ENCODE measurements at places on chromosomes 13 and 19.

- no peak for DNase-seq
Measured at GRCh38 chr13:51945149-51945548, 66.1 kb downstream of the ATP7B start.

DNA sequence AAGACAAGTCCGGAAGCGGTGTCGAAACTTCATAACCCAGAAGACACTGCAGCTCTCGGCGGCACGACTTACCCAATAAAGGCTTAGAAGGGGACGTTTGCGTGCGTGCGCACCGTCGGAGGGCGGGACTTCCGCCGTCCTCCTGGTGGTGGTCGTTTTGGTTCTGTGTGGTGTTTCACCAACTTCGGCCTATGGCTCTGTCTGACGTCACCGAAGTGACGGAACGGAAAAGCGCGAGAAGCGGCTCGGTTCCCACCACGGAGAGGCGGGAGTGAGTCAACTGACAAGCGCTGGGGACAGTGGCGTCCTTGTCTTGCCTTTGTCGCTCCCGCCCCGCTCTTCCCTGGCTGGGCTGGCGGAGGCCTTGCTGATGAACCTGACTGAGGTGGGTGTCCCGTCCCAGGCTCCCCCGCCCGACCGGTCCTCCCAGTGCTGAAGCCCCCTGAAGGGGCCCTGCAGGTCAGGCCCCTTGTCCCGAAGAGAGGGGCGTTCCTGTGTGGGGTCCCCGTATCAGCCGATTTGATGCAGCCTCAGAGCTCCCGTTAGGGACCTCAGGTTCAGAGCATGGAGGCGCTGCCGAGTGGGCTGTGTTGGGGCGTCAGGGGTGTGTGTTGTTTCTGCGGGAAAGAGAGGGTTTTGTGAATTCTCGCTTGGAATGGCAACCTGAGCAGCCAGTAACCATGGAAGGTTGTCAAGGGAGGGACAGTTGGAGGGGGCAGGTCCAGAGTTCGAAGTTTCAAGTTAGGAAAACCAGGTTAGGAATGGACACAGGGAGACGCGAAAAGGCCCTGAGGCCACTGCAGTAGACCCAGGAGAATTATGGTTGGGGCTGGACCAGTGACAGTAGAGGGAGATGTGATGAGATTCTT is at the start of gene ZNF548:
Gene ZNF548 (plus strand): TSS at position 125 of the 869 bp plus-strand sequence. CDS start 246 bp downstream, at position 371.
- DNase-seq: peak; percentile 98

GRCh38 chr13:108426893-108427292 is 157.4 kb downstream of the TNFSF13B start:
- DNase-seq: no peak

GRCh38 chr19:5968431-5969373 is 9.2 kb downstream of the RANBP3 start:
- no peak for DNase-seq

- DNase-seq: no peak
Measured at GRCh38 chr13:110449219-110450015, 112.1 kb downstream of the RAB20 start.

DNA sequence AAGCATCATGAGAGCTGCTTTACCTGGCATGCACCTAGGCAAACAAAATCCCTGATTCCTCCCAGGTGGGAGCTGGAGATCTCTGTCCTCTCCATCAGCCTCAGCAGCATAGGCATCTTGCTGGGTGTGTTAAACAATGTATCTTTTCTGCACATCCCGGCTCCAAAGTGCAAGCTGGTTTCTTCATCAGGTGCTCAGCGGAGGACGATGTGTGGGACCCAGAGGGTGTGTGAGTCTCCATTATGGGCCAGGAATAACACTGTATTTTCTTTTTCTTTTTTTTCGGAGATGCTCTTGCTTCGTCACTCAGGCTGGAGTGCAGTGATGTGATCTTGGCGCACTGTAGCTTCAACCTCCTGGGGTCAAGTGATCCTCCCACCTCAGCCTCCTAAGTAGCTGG is 9.9 kb downstream of the CNFN start:
- DNase-seq: no peak

- no peak for DNase-seq
Measured at GRCh38 chr13:46071590-46072249, 19.2 kb upstream of the ZC3H13 start.

DNA sequence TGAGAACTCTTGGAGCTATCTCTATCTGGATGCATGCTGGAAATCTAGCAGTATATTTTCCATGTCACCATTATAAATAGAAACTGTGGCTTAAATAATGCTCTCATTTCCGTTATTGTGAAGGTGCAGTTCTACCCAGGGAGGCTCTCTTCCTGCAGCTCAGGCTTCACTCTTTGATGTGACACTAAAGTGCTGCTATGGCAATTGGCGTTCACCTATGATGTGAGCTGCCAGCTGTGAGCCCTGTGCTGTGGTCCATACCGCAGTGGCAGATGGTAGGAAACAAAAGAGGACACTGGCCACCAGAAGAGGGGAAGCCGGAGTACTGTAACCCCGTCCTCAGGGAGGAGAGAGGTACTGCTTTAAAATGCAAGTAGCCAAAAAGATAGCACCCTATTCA is 40.6 kb upstream of the ZNF681 start:
- no peak for DNase-seq

GRCh38 chr19:35565016-35565856 is 1.8 kb upstream of the ATP4A start:
- DNase-seq: no peak

- no peak for DNase-seq
Measured at GRCh38 chr13:97435323-97435722, 1.4 kb downstream of the RAP2A start.

- DNase-seq: no peak
Measured at GRCh38 chr19:42552086-42553065, 24.1 kb upstream of the CEACAM1 start.

DNA sequence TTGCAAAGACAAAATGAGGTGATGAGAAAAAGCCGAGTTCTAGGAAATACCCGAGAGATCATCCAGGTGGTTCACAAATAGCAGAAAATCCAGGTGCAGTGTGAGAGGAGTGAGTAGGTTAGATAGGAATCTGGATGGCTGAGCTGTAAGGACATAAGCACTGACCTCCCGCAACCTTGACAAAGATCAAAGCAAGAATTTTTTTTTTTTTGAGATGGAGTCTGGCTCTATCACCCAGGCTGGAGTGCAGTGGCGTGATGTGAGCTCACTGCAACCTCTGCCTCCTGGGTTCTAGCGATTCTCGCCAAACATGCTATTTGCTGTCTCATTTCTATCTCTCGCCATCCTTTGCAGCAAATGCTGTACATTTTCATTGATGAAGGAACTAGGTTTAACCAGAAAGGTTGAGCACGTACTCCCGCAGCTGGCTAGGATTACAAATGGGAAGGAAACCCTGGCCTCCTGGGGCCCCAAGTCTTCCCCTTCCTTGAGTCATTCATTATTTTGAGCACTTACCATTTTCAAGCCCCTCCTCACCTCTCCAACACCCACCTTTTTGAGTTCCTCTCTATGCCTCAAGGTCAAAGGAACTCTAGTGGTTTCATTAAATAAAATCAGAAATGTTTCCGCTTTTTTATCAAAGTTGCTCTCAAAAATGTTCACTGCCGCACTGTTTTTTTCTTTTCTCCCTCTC is 38.8 kb downstream of the NLRP12 start:
- no peak for DNase-seq

- DNase-seq: no peak
Measured at GRCh38 chr19:58579473-58580142, 6.5 kb upstream of the MZF1 start.

DNA sequence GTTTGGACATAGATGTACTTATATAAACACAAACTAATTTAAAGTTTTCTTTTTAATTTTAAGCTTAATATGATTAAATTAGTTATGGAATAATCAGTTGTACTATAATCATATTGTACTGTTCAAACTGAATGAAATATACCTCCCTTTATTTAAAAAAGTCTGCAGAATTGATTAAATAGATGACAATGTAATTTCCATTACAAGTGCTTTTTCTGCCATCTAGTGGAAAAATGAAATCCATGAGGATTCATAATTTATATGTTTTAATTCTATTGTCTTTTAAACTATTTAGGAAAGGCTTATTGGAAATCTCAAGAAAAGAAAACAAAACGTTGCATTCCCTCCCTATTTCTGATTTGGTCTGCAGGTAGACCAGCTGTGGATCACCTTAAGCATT is 30.9 kb downstream of the MZT1 start:
- DNase-seq: no peak

DNA sequence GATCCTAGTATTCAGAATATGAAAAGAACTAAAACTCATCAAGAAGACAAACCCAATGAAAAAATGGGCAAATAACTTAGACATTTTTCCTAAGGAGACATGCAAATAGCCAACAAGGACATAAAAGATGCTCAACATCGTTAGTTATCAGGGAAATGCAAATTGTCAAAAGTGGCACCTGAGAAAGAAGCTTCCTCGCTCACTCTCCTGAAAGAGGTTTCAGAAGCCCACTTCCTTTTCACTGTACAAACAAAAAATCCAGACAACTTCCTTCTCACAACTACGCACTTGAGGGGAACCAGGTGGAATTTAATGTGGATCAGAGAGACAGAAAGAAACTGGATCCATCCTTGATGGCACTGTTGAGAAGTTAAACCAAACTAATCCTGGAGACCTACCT is 41.5 kb downstream of the KLF12 start:
- no peak for DNase-seq

DNA sequence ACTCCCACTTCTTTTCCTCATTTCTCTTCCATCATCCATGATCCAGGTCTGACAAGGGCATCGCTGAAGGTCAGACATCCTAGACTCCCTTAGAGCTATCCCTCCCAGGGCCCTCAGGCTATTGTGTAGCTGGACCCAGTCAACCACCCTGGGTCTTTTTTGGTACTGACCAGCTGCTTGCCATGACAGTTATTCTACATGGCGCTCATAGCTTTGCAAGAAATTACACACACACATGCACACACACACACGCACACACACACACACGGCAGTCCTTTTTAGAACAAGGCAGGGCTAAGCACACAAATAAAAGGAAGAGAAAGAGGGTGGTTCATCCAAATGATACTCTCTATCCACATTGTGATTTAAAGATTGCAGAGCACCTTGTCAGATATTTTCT is 18.3 kb downstream of the SIAH3 start:
- DNase-seq: no peak

DNA sequence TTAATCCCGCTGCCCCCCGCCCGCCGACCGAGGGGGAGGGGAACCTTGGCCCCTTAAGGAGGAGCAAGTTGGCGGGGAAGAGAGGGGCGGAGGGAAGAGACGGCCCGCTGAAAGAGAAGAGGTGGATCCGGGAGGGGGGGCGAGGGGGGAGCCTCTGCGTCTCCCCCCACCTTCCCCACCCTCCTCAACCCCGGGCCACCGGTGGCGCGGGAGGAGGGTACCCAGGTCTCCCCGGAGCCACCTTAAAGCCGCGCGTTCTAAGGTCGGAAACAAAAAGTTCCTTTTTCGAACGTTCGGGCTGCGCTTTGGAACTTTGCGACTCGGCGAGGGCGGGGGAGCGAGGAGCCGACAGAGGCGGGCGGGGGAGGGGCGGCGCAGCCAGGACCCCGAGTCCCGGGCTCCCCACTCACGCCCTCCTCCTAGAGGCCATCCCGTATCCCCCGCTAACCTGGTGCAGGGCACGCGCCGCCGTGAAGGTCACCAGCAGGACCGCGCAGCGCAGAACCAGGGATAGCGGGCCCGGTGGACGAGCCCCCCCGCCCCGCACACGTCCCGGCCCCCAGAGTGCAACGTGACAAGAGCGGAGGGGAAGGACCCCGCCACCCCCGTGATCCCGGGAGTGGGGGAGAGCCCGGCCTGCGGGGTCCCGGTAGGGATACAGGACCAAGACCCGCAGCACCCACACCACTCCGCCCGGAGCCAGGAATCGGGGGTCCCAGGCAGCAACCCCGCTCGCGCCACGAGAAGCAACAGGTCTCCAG is 659 bp downstream of the ERF start:
- peak; percentile 89 for DNase-seq

DNA sequence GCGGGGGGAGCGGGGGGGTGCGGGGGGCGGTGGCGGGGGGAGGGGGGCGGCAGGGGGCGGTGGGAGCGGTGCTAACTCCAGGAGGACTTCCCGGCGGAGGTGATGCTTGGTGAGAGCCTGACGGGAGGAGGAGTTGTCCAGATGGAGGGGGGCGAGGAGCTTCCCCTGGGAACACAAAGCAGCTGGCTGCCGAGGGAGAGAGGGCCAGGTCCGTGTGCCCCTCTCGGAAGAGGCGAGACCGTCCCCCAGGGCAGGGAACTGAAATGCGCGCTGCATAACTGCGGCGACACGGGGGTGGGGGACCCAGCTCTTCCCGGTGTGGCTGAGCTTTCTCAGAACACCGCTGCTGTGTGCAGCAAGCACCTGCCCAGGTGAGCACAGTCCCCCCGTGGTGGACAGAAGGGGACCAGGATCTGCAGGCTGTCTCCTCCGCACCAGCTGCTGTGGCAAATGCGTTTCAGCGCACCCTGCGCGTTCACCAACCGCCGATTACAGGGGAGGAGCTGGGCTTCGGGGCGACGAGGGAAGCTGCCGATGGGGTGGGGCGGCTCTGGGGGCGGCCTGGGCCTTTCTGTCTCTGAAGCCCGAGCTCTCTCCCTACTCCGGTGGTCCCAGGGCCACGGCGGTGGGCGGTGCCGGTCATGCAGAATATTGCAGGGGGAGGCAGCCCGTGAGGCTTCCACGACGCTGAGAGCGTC is 54.7 kb upstream of the F7 start:
- no peak for DNase-seq

GRCh38 chr13:94411747-94412146 is 67.7 kb downstream of the DCT start:
- DNase-seq: no peak

DNA sequence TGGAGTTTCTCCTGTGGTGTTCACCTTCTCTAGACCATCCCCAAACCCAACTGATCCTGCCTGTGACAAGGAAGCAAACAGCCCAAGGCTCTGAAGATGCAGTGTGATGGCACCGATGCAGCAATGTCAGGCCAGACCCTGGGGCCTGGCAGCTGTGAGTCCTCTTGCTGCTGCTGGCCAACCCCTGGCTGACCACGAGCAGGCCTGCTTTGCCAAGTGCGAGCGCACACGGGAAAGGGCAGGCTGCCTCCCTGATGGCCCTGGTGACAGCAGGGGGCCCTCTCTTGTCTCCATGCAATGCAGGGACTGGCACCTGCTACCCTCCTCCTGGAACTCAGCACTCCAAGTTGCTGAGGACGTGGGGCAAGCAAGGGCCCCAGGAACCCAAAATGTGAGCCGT is 5.4 kb upstream of the VSTM2B start:
- DNase-seq: no peak

GRCh38 chr19:53195265-53195903 is 2.2 kb upstream of the ZNF665 start:
- peak; percentile 81 for DNase-seq

DNA sequence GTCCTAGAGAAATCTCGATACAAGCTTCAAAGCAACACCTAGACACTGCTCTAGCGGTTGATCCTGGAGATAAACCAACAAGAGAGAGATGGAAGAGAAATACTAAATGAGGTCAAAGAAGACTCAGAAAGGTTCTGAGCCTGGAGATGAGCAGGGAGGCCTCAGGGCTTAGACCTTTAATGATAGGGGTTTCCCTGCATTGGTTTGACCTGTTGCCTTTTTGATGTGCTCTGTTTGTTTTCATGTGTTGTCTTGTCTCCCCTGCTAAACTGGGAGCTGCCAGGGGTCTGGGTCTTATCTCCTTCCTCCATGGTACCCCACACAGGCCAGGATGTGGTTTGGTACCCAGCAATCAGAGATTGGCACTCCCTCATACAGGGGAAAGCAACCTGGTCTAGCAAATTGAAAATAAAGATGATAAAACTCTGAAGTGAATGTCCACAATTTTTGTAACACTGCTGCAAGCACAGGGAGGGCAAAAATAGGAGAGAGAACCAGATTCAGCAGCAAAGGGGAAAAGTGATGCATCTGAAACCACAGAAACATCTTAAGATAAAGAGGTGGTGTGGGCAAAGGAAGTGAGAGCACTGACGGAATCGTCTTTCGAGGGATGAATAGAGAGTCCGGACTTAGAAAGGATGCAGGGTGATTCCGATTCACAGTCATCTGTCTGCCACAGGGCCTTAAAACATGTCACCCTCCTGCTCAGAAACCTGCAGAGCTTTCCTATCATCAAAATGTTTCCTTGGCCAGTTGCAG is 3.5 kb downstream of the FFAR2 start:
- no peak for DNase-seq

All from activated CD8-positive, alpha-beta memory T cell treated with anti-CD3 and anti-CD28 coated beads for 24 hours (primary cell).